ENCODE measurements at places on chromosomes 4 and X.

GRCh38 chrX:6226596-6227452 lies 1.8 kb downstream of the NLGN4X start:
- DNase-seq, result no peak

DNA sequence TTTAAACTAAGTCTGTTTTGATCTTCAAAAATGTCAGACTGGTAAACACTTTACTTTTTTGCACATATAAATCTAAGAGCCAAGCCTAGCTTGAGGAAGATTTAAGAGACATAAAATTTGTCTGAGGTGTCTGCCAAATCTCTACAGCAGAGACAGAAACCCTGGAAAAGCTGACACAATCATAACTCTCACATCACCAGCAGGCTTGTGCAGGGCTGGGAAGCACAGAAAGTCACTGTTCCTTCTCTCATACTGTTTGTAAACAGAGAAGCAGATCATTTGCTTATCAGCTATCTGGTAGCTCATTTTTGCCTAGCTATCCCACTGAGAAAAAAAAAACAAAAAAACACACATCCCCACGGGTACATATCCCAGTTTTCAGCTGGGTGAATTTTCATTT lies 7.0 kb downstream of the ENOX2 start:
- no peak for DNase-seq

GRCh38 chr4:73620115-73620792 lies at the start of gene RASSF6:
Gene RASSF6 (minus strand): TSS chr4:73620436. CDS start chr4:73611795, 8,641 bp downstream.
- no peak for DNase-seq

DNA sequence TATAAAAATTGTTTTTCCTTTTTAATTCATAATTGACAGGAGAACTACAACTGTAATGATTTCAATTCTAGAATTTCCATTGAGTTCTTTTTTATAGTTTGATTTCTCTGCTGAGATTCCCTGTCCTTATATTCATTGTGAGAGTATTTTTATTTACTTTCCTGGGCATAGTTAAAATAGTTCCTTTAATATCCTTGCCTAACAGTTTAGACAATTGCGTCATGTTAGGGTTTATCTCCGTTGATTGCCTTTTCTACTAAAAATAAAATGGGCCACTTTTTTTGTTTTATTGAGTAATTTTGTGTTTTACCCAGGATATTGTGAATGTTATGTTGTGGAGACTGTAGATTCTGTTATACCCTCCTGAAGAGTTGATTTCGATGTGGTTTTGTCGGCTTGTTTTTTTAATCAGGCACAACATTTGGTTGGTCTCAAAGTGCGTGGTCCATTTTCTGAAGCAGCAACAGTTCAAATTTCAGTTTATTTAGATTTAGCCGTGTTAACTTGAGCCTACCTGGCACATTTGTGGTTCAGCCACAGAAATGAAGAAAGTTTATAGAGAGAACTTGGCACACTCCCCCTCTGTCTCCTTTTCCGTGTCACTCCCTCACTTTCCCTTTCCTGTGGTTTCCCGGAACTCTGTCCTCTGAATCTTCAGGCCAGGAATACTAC lies 16.0 kb upstream of the PRRG1 start:
- no peak for DNase-seq

- peak; percentile 74 for DNase-seq
Observed at GRCh38 chrX:41452565-41453356, 5.6 kb downstream of the NYX start.

GRCh38 chr4:4791299-4792111 lies 68.0 kb upstream of the MSX1 start:
- peak; percentile 42 for DNase-seq

GRCh38 chr4:158624889-158625478 lies 46.7 kb downstream of the C4orf46 start:
- DNase-seq, result peak; percentile 45

DNA sequence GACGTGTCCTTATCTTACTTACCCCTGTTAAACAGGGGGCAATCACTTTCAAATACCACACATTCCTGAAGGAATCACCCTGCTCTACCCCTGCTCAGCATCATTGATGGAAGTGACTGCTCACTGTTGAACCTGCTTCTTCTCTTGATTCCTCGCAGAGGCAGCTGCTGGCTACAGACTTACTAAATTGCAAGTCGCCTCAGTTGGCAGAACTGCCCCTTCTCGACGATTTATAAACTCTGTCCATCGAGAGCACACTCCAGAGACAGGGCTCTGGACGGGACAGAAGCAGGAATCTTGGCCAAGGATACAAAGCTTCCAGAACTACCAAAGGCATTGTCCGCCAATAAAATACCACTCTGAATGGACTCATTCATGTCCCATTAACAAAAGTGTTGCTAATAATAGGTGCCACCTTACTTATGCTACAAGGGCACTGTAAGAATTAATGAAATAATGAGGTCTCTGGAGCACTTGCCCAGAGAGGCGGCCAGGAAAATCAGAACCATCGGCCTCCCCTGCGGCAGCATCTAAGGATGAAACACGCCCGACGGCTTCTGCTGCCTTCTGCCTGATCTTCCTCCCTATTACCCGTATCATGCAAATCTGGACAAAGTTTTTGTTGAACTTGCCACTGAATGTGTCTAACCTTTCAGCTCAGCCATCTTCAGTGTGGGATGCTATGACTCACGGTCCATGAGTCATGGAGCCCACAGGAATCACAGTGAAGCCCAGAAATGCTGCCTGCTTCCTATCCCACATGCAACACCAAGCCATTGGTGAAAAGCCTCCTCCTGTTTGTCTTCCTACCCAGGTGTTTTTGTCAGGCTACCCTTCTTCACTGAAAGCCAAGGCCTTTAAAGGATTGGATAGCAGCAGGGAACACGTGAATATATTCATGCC lies 164.9 kb downstream of the MAML3 start:
- peak; percentile 94 for DNase-seq

GRCh38 chr4:83259586-83259985 lies 25.0 kb downstream of the COQ2 start:
- no peak for DNase-seq

- DNase-seq, result no peak
Observed at GRCh38 chr4:123632693-123633030, 236.1 kb downstream of the SPRY1 start.

DNA sequence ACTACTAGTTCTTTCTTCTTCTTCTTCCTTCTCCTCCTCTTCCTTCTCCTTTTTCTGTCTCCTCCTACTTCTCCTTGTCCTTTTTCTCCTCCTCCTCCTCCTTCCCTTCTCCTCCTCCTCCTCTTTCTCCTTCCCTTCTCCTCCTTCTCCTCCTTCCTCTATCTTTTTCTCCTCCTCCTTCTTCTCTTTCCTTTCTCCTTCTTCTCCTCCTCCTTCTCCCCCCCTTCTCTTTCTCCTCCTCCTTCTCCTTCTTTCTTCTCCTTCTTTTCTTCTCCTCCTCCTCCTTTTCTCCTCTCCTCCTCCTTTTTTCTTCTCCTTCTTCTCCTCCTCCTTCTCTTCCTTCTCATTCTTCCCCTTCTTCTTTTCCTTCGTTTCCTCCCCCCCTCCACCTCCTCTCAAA lies 21.8 kb upstream of the NAP1L5 start:
- no peak for DNase-seq

GRCh38 chr4:7134737-7135388 lies 57.5 kb upstream of the SORCS2 start:
- peak; percentile 52 for DNase-seq

DNA sequence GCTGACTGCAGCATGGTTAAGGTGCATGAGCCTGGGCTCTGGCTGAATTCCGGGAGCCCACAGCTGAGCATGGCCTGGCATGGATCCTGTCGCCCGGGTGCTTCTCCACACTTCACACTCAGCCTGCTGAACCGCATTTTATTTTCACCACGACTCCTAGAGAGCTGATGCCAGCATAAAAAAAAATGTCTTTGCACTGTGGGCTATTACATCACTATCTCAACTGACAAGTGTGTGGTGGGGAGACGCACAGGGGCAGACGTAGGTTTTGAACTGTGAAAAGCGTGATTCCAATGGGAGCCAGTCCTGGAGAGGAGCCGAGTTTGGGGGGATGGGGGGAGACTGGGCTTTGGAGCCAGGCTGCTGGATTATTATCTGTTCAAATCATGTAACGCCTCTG lies 36.8 kb downstream of the BCOR start:
- no peak for DNase-seq

GRCh38 chr4:81491943-81492342 lies 20.2 kb upstream of the RASGEF1B start:
- DNase-seq, result no peak

GRCh38 chr4:3082925-3083515 lies 8.5 kb downstream of the HTT start:
- DNase-seq, result no peak

DNA sequence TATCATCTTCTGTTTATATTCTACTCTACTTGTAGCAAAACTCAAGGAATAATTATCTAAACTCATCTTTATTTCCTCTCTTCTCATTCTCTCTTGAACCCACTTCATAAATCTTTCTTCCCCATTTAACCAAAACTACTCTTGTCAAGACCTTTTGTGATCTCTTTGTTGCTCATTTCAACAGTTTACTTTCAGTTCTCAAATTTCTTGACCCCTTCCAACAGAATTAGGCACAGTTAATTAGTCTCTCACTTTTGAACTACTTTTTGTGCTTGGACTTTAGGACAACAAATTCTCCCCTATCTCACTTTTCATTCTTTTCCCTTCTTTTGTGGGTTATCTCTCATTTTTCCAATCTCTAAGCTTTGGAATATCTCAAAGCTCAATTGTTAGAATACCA lies 27.4 kb upstream of the CAMK2D start:
- no peak for DNase-seq

GRCh38 chr4:6111354-6111960 lies 88.9 kb downstream of the JAKMIP1 start:
- no peak for DNase-seq

GRCh38 chr4:143597276-143597675 lies 83.8 kb downstream of the SMARCA5 start:
- DNase-seq, result no peak

DNA sequence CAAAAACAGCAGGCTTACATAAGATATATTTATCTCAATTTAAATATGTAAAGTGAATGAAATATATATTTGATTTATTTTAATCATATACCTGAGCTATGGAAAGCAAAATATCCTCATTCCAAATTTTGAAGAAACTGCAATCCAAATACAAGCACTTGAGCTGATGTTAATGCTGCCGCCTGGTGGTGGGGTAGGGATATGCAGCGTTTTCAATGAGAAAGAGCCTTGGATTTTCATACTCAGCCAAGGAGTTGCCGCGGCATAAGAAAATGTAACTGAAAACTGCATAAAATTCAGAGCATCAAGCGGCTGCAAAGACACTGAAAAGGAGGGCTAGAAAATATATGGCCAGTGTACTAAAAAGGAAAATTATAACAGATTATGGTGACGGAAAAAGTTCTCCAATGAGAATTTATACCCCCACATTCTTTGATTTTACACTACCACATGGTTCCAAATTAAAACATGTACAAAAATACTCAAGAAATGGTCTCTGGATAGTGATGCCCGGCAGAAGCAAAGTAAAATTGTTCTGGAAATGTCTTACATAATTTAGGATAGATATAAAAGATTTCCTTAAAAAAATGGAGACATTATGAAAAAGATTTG lies 660.3 kb upstream of the PITX2 start:
- DNase-seq, result peak; percentile 17

DNA sequence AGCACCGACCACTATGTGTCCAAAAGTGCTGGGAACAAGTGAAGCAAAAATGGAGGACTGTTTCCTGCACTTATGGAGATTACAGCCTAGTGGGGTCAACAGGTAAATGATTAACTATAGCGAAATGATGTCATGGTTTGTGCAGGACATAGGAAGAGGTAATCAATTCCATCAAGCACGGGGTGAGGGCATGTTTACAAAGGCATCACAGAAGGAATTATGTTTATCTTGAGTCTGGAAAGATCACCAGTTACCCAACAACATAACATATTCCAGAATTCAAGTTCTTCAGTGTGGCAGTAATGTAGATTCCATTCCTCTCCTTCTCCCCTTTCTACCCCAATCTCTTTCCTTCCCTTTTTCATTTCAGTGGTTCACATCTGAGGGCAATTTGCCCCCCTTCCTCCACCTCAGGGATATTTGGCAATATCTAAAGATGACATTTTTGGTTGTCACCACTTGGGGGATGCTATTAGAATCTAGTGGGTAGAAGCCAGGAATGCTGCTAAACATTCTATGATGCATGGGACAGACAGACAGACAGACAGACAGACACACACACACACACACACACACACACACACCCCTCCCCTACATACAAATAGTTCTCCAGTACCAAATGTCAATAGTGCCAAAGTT lies 24.1 kb downstream of the FAM47E start:
- DNase-seq, result no peak
